ENCODE measurements at places on chromosomes 4 and X.

- no peak for DNase-seq
These were observed 1.1 kb downstream of the DOCK11 start for GRCh38 chrX:118496763-118497079.

DNA sequence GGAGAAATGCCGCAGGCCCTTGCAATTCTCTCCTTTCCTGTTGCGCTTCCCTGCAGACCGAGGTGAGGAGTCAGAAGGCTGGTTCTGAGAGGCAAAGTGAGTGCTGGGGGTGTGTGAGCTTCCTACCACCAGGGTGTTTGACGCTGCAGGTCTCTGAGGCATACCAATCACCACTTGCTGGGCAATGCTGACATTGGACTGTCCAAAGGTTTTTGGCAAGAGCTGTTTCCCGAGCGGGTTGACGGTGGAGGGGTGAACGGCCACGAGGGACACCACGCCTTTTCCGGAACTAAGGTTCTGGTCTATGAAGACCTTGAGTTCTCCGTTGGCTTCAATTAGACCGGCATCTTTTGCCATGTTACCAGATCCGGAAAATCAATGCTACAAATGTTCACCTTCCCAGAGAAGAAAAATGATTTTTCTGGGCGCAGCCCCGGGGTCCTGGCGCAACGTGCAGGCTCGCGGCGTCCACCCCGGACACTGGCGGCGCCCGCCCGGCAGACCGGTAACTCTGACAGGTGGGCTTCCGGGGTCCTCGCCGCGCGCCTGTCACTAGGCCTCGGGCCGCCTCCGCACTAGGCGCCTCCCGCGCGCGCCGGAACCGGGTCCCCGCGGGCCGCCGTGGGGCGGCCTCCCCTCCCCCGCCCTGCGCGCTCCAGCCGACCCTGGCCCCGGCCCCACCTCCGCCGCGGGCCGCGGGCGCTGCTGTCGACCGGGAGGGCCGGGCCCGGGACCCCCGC is 44.9 kb upstream of the FAM47C start:
- peak; percentile 15 for DNase-seq

- DNase-seq: no peak
These were observed 252.0 kb upstream of the DIAPH2 start for GRCh38 chrX:96432647-96433046.

GRCh38 chrX:14440106-14440505 is 89.2 kb upstream of the GLRA2 start:
- DNase-seq: no peak

GRCh38 chr4:184979461-184980124 is 38.7 kb upstream of the HELT start:
- no peak for DNase-seq

- no peak for DNase-seq
These were observed 308.9 kb downstream of the ANTXR2 start for GRCh38 chr4:79764120-79764519.

DNA sequence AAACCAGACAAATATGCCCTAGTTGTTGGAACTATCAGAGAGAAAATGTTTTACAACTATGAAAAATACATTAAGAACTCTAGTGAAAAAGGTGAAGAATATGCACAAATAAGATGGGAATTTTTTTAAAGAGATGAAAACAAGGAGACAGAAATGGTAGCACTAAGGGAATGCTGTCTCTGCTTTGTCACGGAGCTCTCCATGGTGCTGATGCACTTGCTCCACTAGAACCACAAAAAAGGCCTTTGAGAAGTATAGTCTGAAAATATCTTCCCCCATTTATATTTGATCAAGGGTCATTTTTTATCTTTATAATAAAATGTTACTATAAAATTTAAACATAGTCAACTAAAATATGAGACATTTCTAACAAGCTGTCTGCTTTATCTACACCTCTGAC is 1655.5 kb upstream of the AGA start:
- DNase-seq: no peak

- DNase-seq: no peak
These were observed 261.1 kb upstream of the GATB start for GRCh38 chr4:152021788-152022438.

DNA sequence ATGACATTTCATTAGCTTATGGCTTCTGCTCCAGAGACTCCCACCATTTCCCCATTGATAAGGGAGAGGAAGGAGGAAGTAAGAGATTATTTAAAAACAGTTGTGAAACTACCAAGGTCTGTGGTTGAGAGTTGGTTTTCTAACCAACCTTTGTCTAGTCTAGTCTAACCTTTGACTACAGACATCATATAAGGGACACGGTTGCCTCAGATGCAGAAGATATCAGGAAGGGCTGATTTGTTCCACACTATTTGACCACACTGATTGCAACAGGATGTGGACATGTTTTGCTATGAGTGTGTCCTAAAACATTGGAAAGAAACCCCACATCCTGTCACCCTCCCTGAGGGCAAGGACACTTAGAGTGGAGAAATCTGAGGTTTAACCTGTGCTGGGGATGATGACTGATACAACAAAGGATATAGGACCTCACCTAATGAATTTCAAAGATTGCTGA is 53.0 kb downstream of the COQ2 start:
- DNase-seq: no peak

DNA sequence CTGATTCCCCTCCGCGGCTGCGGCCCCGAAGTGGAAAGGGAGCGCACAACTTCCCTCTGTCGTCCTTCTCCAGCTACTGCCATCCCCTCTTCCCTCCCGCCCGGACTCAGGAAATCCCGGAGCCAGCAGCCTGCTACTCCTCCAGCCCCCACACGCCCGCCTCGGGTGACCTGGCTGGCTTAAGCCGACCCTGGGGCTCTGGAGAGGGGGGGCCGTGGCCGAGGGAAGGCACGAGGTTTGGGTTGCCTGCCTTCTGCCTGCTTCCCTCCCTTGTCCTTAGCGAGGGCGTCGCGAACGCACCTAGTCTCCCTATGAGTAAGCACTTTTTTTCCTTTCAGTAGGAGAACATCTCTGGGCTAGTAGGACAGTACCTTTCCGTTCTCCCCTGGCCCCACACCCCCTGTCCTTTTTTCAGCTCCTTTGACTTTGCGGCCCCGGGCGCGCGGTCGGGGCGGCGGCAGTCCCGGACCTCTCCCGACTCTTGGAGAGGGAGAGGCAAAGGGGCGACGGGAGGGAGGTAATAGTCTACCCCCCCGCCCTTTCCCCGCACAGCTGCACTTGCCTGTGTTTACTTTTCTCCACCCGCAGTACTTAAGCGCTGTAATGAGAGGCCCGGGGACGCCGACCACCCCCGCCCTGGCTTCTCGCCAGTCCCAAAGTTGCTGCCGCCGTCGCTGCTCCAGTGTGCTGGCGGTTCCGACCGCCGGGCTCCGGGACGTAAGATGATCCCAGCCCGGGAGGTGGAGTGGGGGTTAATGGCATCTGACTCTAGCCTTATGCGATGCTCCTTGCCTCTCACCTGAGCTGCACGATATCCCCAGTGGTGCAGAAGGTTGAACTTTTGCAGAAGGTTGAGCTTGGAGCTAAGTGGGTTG is 868 bp downstream of the PLS3 start:
- peak; percentile 40 for DNase-seq

DNA sequence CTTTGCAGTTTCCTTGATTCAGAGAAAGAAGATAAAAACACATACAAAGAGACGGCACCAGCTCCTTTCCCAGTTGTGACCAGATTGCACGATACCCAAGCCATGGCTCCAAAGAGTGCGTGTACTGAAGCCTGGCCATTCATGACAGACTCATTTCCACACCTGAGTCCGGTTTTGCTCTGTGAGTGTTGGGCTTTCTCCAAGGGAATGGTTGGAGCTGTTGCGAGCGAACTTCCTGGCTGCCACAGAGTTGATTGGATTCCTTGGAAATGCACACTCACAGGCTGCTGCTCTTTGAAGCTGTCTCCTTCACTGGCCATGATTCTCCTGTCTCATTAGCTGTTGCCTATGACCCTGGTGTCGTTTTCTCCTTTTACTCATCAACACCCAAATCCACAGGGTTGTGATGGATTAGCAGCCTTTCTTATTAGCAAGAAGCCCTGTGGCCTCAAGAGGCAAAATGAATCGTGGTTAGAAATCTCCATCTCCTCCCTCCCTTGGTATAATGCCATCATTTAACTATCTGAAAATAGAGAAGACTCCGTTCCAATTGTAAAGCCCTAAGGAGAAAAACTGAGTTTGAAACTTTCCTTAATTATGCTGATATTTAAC is 43.9 kb upstream of the BBS12 start:
- peak; percentile 32 for DNase-seq

GRCh38 chrX:72393836-72394517 is 88.3 kb upstream of the CITED1 start:
- DNase-seq: no peak

GRCh38 chrX:119475389-119476101 is 7.3 kb downstream of the SLC25A5 start:
- DNase-seq: no peak

- DNase-seq: no peak
These were observed 204.8 kb downstream of the VEGFC start for GRCh38 chr4:176587920-176588319.

DNA sequence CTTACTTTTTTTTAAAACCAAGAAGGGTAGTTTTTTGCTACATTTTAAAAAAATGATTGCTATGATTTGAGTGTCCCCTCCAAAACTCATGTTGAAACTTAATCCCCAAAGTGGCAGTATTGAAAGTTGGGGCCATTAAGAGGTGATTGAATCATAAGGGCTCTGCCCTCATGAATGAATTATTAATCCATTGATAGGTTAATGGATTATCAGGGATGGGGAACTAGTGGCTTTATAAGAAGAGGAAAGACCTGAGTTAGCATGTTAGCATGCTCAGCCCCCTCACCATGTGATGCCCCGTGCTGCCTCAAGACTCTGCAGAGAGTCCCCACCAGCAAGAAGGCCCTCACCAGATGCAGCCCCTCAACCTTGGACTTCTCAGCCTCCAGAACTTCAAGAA is 31.0 kb downstream of the SMIM43 start:
- DNase-seq: no peak

DNA sequence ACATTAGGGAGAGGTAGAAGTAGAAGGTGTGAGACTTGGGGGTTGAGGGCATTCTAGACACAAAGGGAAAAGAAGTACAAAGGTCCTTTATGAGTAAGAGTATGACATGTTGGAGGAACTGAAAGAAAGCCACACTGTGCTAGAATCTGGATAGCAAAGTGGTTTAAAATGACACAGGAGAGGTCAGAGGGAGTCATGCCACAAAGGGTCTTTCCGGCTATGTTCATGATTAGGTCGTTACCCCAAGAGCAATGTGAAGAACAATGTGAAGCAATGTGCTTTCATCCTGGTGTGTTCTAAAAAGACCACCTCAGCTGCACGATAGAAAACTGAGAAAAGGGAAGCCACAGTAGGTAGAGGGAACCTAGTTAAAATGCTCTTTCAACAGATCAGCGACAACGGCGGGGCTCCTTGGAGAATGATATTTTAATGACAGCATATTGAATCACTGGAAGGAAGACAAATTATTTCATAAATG is 29.2 kb downstream of the SMIM14 start:
- DNase-seq: no peak

GRCh38 chrX:56726605-56727004 is 2.4 kb upstream of the NBDY start:
- peak; percentile 63 for DNase-seq

DNA sequence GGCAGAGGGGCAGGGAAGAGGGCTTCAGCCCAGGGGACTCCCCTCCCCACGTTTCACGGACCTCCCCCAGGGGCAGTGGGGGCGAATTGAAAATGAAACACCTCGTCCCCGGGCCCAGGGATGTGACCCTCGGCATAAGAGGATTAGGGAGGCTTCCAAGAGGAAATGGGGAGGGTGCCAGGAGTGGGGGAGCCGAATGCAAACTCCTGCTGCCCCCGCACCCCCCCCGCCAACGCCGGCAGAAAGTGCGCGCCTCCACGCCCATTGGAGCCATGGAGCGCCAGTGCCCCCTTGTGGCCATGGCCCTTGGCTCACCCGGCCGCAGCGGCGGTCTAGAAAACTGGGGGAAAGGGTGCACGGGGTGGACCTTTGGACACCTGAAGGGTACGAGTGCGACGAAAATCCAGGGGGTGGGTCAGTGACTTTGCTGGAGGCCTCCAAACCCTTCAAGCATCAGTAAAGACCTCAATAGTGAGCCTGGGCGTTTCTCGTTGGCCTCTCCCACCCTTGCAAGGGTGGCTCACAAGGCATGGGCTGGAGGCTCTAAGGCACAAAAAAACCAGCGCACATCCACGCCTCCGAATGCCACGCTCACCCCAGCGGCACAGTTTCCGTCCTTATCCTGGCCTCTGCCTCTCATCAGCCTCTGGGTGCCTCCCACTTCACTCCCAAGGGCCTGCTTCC is 120.8 kb upstream of the PJA1 start:
- DNase-seq: peak; percentile 24

All from lung microvascular endothelial cell (primary cell).